ENCODE measurements at places on chromosomes 11 and 22.

DNA sequence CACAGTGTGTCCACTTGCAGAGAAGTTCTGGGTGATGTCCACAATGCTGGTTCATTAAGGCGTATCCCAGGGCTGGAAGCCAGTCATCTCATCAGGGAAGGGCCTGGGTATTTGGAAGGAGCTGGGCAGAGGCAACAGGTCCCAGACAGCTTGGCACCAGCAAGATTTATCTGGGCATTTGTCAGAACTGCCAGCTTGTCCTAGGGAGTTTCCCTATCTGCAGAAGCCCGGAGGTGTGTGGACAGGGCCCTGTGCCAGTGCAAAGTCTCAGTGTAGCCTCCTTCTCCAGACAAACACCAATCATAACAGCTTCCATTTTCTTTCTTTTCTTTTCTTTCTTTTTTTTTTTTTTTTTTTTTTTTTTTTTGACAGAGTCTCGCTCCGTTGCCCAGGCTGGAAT is 125.3 kb upstream of the TIMP3 start:
- no peak for DNase-seq

GRCh38 chr11:326842-327580 is 6.4 kb upstream of the IFITM3 start:
- no peak for DNase-seq

DNA sequence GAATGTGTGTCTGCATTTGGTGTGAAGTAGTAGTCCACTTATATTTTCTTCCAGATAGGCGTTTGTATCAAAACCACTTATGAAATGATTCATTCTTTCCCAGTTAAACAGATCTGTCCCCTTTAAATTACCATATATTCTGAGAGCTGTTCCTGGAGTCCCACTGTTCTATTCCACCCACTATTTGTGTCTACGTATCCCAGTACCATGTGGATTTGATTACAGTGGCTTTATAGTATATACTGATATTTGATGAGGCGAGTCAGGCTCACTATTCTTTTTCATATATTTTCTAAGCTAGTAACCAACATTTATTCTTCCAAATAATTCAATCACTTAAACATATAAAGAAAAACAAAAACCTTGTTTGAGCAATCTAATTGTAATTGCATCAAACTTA is 81.9 kb upstream of the RASSF10 start:
- no peak for DNase-seq

- DNase-seq, result no peak
Measured at GRCh38 chr11:43736502-43737200, 56.1 kb downstream of the HSD17B12 start.

- DNase-seq, result no peak
Measured at GRCh38 chr22:35987487-35987886, 41.1 kb downstream of the RBFOX2 start.
